ENCODE measurements at places on chromosomes 6 and 20. TPM values are rescaled to one million over a fixed set of nuclear protein-coding genes. Genes with fewer than 3 reads are reported as not detected.
A peak's percentile ranks its signal among the peaks of the same experiment; 100 is the strongest.

DNA sequence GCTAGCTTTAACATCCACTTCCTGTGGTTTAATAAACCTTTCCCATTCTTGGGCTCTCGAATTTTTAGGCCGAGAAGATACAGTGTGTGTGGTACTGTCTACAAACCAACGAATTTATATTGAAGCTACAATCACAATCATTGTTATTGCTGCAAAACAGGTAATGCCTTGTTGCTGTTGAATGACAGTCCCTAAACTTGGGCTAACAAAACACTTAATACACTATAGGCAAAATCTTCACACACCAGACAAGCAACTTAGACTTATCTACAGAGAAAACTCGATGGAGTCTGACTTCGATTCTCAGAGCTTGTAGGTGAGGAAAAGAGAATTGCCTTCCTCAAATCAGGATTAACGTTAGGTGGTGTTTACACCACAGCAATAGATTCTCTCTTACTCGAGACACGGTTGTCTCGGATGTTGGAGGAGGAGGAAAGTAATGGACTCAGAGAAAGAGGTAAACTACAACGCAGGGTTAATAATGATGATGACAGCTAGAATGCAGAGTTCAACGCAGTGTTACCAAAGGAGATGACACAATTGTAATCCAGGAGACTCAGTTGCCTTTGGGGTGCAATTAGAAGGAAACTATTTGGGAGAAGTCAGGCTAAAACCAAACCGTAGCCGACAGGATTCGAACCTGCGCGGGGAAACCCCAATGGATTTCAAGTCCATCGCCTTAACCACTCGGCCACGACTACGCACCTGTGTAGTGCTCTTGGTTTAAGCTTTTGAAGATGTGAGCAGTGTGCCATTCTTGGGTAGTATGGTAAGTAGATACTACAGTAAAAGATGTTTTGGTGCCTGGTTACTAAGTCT, 32.5 kb upstream of the ZNF184 start:
- no peaks in the 10 kb centered on the region for H3K36me3 ChIP-seq
- H3K27me3 ChIP-seq: no peaks in the 10 kb centered on the region
- peak; percentile 97 for DNase-seq
- H3K4me1 ChIP-seq: no peaks in the 10 kb centered on the region

DNA sequence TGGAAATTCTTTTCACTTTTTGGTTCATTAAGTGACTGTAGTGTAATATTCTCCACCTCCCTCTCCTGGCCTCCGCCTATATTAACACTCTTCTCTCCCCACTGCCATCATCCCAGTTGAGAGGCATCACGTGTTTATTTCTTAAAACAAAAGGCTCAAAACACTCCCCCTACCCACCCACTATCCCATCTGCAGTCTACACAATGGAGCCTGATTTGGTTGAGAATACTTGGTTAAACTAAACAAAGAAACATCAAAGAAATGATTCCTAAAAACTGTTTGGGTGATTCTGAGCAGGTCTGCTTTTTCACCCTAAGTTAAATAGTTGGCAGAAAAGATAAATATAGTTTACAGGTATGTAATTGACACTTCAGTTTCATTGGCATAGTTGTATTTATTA, 5.9 kb downstream of the TFAP2B start:
- H3K36me3 ChIP-seq: no peaks in the 10 kb centered on the region
- H3K27ac ChIP-seq: no peak overlapping the region
- H3K27me3 ChIP-seq: peaks cover 84% of the 10 kb centered on the region
- DNase-seq: no peak
- peaks cover 29% of the 10 kb centered on the region for H3K4me1 ChIP-seq

DNA sequence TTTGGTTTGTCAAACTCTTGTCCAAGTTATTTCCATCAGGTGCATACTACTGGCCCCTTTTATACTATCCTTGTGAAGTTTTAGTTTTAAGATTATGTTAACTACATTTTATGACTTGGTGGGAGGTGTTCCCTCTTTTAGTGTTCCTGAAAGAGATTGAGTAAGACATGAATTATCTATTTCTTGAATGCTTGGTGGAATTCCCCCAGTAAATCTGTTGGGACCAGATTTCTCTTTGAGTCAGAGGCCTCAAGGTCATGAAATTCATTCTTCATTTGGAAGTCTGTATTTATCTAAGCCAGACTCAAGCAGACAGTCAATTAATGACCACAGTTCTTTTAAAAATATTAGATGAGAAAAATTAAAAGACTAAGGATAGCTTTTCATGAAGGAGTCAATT, 81.3 kb downstream of the MOXD1 start:
- H3K4me3 ChIP-seq: no peak overlapping the region
- no peak overlapping the region for H3K27ac ChIP-seq
- DNase-seq: no peak
- no peaks in the 10 kb centered on the region for H3K36me3 ChIP-seq
- H3K27me3 ChIP-seq: no peaks in the 10 kb centered on the region

DNA sequence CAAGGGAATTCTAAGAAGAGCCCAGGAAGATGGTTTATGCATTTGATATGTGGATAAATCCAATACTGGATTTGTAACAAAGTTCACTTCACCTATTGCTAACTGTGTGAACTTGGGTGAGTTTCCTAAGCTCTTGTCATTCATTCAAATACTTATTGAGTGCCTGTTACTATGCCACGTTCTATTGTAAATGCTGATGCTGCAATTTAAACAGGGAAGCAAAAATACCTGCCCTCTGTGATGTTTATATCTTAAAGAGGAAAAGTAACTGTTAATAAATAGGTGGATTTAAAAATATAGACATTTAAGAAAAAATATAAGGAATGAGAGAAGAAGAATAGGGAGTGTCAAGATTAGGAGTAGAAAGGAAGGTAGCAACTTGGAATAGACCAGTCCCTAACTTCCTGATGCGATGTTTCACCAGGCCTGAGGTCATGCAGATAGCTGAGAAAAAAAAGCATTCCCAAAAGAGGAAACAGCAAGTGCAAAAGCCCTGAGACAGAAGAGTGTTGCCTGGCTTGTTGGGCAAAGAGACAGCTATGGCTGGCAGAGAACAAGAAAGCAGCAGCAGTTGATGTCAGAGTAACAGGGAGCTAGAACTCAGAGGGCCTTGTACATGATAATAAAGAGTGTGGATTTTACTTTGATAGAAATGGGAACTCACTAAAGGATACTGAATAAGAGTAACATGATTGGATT, 54.3 kb upstream of the TCF21 start:
- H3K27ac ChIP-seq: no peak overlapping the region
- H3K27me3 ChIP-seq: no peaks in the 10 kb centered on the region
- no peak for DNase-seq
- no peak overlapping the region for H3K4me3 ChIP-seq
- H3K4me1 ChIP-seq: peaks cover 2% of the 10 kb centered on the region

DNA sequence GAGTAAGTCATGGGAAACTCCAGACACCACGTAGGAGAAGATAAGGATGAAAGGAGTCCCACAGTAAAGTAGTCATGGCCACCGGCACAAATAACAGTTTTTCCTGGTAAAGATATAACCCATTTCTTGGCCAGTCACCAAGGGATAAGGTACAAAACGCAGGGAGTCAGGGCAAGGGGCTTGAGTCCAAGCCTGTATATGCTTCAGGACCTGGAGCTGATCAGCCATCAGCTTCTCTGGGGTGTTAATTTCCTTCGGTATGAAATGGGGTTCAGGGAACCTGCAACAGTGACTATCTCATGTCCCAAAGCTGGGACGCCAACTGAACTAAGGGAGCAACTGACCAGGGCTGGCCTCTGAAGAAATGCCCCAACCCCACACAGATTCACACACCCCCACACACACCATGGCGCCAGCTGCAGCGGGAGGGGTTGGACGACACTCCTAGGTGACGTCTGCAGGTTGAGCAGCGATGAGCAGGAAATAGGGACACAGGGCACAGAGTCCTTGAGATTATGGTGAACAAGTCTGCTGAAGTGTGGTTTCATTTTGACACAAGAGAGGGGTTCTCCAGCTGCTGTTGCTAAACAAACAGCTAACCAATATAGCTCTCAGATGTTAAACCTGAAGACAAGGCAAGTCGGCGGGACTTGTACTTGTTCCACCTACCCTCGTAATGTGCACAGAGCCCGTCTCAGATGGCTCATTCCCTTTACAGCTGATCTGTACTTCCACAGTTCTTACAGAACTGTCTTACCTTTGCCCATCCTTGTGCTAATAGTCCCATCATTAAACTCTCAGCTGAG, 7.4 kb upstream of the ADTRP start:
- H3K4me1 ChIP-seq: peaks cover 9% of the 10 kb centered on the region
- H3K27ac ChIP-seq: no peak overlapping the region
- no peaks in the 10 kb centered on the region for H3K27me3 ChIP-seq
- H3K4me3 ChIP-seq: no peak overlapping the region
- H3K36me3 ChIP-seq: no peaks in the 10 kb centered on the region

GRCh38 chr6:7886132-7886531, 24.5 kb downstream of the TXNDC5 start:
- H3K36me3 ChIP-seq: peaks cover 73% of the 10 kb centered on the region
- H3K27me3 ChIP-seq: no peaks in the 10 kb centered on the region
- H3K27ac ChIP-seq: no peak overlapping the region
- H3K4me1 ChIP-seq: no peaks in the 10 kb centered on the region

- H3K27ac ChIP-seq: no peak overlapping the region
- peaks cover 14% of the 10 kb centered on the region for H3K27me3 ChIP-seq
- DNase-seq: no peak
- peaks cover 2% of the 10 kb centered on the region for H3K4me1 ChIP-seq
- no peaks in the 10 kb centered on the region for H3K36me3 ChIP-seq
- no peak overlapping the region for H3K4me3 ChIP-seq
These were observed 4.1 kb downstream of the CCDC170 start for GRCh38 chr6:151497905-151498304.

DNA sequence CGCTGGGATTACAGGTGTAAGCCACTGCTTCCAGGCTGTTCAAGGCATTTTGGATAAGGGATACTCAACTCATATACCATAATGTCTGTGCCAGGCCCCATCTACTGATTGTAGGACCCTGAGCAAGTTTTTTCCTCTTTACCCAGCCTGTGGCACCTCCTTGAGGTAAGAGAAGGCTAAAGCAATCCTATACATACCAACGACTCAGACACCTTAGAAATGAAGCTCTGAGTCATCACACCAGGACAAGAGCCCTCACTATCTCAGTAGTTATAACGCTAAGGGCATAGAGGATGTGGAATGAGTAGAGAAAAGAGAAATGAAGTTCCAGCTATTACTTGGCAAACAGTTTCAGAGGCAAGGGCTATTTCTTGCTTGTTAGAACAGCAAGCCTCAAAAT, 16.9 kb downstream of the NDRG3 start:
- no peaks in the 10 kb centered on the region for H3K36me3 ChIP-seq
- H3K4me1 ChIP-seq: no peaks in the 10 kb centered on the region

DNA sequence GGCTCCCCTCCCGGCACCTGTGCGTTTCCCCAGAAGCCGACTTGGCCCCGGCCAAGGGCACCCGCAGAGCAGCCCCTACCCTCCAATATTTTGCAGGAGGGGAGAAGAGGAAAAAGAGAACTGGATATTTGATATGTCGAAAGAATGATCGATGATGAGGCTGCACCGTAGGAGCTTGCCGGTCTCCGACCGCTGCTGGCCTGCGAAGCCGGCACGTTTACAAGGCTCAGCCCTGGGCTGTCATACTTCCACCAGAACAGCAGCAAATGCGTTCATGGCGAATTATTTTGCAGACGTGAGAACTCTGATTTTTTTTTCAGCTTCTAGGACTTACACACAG, 296.7 kb downstream of the TFAP2C start:
- peak overlapping the region; percentile 47 for H3K4me3 ChIP-seq
- H3K27ac ChIP-seq: no peak overlapping the region
- peaks cover 1% of the 10 kb centered on the region for H3K4me1 ChIP-seq
- peaks cover 55% of the 10 kb centered on the region for H3K27me3 ChIP-seq
- H3K36me3 ChIP-seq: no peaks in the 10 kb centered on the region
- DNase-seq: peak; percentile 66

- no peak for DNase-seq
- no peaks in the 10 kb centered on the region for H3K4me1 ChIP-seq
- H3K36me3 ChIP-seq: no peaks in the 10 kb centered on the region
- H3K27me3 ChIP-seq: no peaks in the 10 kb centered on the region
These were observed 81.0 kb downstream of the AKAP7 start for GRCh38 chr6:131216246-131216645.

- no peaks in the 10 kb centered on the region for H3K4me1 ChIP-seq
- no peak overlapping the region for H3K4me3 ChIP-seq
- no peak overlapping the region for H3K27ac ChIP-seq
- DNase-seq: no peak
- H3K27me3 ChIP-seq: no peaks in the 10 kb centered on the region
These were observed 41.0 kb downstream of the PKHD1 start for GRCh38 chr6:52046456-52046855.

DNA sequence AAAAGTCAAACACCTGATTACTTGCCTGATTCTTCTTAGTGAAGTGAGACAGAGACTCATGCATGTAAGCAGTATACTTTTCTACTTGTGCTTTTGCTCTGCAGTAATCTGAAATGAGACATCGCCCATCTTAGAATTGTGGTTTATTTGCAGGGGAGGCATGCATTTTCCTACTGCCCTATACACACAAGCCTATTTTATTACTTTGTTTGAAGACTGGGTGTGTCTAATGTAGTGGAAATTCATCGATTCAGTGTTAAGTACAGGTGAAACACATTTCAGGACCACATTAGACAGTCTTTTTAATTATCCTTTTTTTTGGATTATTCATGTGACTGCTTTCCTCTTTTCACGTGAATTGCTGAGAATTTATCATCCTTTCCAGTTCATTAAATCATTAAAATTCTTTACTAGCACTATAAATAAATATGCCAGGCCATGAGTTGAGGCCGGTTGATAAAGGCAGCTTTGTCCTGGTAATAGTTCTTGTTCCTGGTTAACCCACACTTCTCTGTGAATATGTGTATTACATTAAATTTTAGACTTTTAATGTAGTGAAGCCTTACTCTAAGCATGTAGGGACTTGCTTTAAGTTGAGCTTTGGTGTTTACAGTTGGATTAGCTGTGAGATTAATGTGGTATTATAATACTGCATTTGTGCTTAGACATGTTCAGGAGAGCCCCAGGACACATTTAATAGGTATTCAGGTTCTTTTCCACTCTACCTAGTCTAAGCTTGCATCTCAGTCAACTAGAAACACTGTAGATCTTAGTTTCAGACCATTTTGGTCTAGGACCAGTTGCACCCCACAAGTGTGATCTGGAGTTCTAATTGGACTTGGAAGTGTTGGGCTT, 10.8 kb upstream of the BTBD3 start:
- H3K36me3 ChIP-seq: no peaks in the 10 kb centered on the region
- H3K27me3 ChIP-seq: no peaks in the 10 kb centered on the region
- H3K4me1 ChIP-seq: no peaks in the 10 kb centered on the region
- no peak overlapping the region for H3K4me3 ChIP-seq
- DNase-seq: no peak

DNA sequence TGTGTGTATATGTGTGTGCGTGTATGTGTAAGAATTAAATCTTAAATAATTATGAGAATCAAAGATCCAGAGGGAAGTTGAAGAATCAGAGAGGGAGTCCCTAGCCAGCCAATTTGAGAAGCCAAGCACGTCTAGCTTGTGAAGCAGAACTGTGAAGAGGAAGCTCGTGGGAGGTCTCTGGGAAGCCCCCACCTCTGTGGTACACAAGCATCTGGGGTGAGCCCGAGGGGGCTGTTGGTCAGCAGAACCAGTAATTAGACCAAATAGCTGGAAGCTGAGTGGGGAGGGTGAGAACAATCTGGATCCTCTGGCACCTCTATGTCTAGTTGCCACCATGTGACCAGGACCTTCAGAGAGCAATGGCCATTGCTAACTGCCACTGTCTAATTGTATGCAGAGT, 310.0 kb upstream of the PRND start:
- no peaks in the 10 kb centered on the region for H3K27me3 ChIP-seq
- H3K4me1 ChIP-seq: no peaks in the 10 kb centered on the region
- H3K27ac ChIP-seq: no peak overlapping the region
- H3K4me3 ChIP-seq: no peak overlapping the region
- no peaks in the 10 kb centered on the region for H3K36me3 ChIP-seq

ERVFRD-1 gene
- not detected for total RNA-seq

SRXN1 gene
- total RNA-seq: 15.8 TPM

CLPSL2 gene
- 1.4 TPM for total RNA-seq

HLA-DOB gene
- total RNA-seq: not detected

FRK gene
- 0.24 TPM for total RNA-seq
